Thyroid gland (tissue), 4 donors: ENCODE measurements at places on chromosomes 4 and X. TPM values are rescaled to one million over a fixed set of nuclear protein-coding genes. Genes with fewer than 3 reads are reported as not detected.

- no peaks in the 10 kb centered on the region for H3K4me1 ChIP-seq
- no peaks in the 10 kb centered on the region for H3K36me3 ChIP-seq
- H3K27ac ChIP-seq, result no peak overlapping the region
- DNase-seq, result no peak
These were observed 19.9 kb downstream of the CC2D2A start for GRCh38 chr4:15489551-15489950.

- no peaks in the 10 kb centered on the region for H3K36me3 ChIP-seq
- H3K4me3 ChIP-seq, result no peak overlapping the region
- no peak for DNase-seq
- H3K27me3 ChIP-seq, result no peaks in the 10 kb centered on the region
- no peaks in the 10 kb centered on the region for H3K4me1 ChIP-seq
- H3K27ac ChIP-seq, result no peak overlapping the region
These were observed 376 bp downstream of the ABCG2 start for GRCh38 chr4:88158038-88158488.

Gene HERC6
- 10.6 TPM for total RNA-seq

DNA sequence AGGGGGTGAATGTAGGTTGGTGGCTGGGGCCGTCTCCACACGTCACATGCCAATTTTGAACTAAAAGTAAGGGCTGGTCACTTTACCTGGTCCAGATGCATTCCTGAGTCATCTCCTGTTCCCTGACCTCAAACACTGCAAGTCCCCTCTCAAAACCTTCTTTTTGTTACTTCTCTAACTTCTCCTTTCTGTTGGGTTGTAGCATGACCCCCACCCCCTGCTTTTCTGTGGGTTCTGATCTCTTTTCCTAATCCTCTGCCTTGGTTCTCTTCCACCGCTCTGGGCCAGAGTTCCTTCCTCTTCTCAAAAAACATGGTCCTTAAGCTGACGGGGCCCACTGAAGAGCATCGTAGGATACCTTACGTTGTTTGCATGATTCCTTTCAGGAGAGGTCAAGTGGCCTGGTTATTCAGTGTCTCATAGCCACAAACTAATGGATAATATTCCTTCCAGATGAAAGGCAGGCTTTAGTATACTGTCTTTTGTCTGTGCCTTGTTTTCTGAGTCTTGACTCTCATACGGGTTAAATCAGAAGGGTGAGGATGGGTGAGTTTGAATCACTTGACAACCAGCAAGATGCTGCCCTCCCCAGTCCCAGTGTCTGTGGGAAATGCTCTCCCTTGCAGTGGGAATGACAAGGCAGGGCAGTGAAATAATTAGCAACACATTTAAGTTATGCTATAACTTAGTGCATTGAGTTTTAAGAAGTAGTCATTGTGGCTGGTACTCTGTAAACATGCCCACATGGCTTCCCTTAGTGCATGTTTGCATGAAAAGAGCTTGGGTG is 15.1 kb downstream of the SMS start:
- no peaks in the 10 kb centered on the region for H3K27me3 ChIP-seq
- no peak for DNase-seq
- H3K27ac ChIP-seq, result peak overlapping the region; percentile 19
- no peaks in the 10 kb centered on the region for H3K36me3 ChIP-seq
